ENCODE measurements at places on chromosomes 7 and 10.

GRCh38 chr10:102476466-102477141 lies 25.3 kb upstream of the C10orf95 start:
- no peak for DNase-seq

DNA sequence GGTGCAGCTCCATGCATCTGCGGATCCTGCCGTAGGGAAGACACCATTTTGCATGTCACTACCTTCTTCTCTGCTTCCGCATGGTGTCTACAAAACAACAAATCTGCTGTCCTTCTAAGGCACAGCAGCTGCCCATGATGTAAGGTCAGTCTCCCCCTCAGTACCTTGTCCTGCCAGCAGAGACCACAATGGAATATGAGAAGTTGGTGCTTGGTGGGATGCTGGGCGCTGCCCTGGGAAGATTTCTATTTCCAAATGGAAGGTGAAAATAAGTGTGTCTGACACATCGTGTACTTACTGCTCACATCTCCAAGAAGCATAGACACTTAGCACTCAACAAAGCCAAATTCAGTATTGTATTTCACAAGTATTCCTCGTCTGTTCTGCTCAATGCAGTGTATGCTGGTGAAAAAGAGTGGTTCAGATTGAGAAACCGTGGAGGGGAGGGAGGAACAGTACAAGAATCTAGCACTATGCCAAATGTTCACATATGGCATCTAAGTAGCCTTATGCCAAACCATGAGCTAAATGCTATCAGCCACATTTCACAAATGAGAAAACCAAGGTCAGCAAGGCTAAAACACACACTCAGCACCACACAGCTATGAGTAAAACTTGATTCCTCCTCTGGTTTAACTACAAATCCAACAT lies 95.0 kb downstream of the GRB10 start:
- no peak for DNase-seq

DNA sequence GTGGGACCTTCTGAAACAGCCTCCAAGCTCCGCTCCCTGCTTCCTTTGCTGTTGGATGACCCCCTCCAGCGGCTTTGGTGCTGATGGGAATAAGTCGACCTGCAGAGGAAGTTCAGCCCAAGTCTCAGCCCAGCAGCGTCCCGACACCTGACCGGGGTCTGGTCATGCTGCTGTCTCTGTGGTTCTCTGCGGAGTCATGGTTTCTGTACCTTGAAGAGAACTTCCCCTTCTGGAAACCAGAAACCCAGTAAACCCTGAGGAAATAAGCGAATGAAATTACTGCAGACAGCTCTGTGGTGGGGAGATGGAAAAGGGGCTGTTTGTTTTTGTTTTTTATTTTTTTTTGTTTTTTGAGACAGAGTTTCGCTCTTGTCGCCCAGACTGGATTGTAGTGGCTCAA lies 18.3 kb upstream of the ZNF12 start:
- DNase-seq = no peak

DNA sequence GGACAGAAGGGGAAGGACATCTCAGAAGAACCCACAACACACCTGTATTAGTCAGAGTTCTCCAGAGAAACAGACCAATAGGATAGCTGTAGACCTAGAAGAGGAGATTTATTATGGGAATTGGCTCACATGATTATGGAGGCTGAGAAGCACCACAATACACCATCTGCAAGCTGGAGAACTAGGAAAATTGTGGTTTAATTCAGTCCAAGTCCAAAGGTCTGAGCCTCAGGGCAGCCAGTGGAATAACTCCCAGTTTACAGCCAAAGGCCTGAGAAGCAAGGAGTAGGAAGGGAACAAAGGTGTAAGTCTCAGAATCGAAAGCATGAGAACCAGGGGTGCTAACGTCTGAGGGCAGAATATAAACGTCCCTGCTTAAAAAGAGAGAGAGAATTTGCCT lies 99.6 kb upstream of the AUTS2 start:
- DNase-seq = no peak

- no peak for DNase-seq
Observed at GRCh38 chr7:47775238-47775637, 173.0 kb downstream of the PKD1L1 start.

- no peak for DNase-seq
Observed at GRCh38 chr10:133185421-133185820, 25.4 kb downstream of the KNDC1 start.

GRCh38 chr7:38704751-38705150 lies 73.6 kb upstream of the AMPH start:
- no peak for DNase-seq

GRCh38 chr10:77267703-77268675 lies 369.6 kb downstream of the KCNMA1 start:
- no peak for DNase-seq

DNA sequence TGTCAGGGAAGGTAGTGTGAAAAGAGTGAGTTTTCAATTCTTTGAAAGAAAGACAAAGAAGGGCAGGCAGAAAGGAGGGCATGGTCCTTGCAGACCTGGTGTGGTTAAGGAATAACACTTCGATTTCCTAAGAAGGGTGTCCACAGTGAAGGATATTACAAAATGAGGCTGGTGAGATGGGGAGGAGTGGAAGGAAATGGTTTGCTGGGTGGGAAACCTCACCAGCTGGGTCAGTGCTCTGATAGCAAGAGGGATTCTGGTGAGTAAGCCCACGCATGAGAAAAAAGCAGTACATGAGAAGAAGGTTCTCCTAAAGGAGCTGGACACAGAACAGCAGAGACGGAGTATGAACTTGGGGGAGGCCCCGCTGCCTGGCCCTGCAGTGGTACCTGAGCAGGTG lies 230.6 kb upstream of the PLXNA4 start:
- DNase-seq = no peak

DNA sequence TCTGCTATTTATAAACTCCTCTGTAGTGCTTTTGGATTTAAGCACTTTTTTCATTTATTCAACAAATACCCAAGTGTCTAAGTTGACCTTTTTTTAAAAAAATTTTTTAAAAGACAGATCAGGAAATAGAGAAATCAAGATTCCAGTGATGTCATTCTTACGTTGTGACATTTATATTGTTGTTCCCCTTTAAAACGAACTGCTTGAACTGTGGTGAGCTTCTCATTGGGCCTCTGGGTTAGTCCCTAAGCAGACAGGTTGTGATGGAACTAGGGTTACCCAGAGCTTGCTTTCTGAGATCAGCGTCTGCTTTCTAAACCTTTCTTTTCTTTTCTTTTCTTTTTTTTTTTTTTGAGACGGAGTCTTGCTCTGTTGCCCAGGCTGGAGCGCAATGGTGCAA lies 22.4 kb downstream of the GATA3 start:
- DNase-seq = no peak

GRCh38 chr10:55966101-55966500 lies 395.0 kb downstream of the ZWINT start:
- no peak for DNase-seq

- DNase-seq = no peak
Observed at GRCh38 chr10:70966646-70967553, 78.5 kb upstream of the PCBD1 start.

DNA sequence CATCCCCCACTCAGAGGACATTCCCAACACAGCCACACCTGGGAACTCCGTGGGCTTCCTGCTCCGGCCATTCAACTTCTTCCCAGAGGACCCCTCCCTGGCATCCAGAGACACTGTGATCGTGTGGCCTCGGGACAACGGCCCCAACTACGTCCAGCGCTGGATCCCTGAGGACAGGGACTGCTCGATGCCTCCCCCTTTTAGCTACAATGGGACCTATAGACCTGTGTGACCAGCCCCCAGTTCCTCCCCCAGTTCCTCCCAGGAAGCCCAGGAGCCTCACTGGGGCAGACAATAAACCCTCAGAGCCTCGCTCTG lies 8.6 kb downstream of the AOC1 start:
- no peak for DNase-seq

- DNase-seq = no peak
Observed at GRCh38 chr10:124420254-124420653, 1.5 kb upstream of the OAT start.

DNA sequence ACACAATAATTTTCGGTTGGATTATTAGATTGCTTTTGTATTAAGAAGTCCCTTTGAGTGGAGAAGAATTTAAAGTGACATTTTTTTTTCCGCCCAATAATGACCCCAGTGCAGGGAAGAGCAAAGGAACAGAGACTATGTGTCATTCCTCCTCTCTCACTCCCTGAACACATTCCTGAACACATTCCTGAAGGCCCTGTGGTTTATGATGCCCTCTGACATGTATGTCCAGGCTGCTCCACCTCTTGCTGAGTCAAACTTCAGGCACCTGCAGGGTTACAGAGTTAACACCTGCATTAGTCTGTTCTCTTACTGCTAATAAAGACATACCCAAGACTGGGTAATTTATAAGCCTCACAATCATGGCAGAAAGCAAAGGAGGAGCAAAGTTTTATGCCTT lies 704.0 kb upstream of the LRRN3 start:
- DNase-seq = no peak

DNA sequence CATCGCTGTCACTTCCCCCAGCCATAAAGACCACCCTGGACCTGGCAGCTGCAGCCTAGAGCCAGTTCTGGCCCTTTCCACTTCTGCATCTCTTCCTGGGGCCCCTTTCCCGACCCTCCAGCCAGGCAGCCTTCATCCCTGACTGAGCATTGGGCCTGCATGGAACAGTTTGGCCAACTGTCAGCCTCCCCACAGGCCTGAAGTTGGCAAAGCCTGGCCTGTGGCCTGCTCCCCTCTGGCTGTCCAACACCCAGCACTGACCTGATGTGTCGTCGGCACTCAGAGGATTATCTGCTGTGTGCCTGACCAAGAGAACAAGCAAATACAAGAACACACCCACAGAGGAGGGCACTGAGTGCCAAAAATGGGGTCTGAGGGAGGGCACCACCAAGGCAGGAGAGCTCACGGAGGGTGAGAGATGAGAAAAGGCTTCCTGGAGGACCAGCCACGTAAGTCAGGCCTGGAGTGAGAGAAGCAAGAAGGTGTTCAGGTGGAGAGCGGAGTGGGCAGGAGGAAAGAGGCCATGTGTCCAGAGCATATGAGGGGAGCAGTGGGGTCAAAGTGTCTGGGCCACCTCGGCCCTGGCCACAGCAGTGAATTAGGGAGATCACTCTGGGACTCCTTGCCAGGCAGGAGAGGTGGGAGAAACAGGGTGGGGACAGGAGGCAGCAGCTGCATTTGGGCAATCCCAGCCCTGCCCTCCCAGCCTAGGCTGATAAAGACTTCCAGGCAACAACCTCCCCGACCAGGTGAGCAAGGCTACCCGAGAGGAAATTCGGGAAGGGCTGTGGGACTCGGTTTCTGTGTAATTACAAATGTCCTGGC lies 4.5 kb downstream of the GPRIN2 start:
- DNase-seq = peak; percentile 1

- DNase-seq = no peak
Observed at GRCh38 chr7:131648491-131648890, 92.1 kb upstream of the PODXL start.

DNA sequence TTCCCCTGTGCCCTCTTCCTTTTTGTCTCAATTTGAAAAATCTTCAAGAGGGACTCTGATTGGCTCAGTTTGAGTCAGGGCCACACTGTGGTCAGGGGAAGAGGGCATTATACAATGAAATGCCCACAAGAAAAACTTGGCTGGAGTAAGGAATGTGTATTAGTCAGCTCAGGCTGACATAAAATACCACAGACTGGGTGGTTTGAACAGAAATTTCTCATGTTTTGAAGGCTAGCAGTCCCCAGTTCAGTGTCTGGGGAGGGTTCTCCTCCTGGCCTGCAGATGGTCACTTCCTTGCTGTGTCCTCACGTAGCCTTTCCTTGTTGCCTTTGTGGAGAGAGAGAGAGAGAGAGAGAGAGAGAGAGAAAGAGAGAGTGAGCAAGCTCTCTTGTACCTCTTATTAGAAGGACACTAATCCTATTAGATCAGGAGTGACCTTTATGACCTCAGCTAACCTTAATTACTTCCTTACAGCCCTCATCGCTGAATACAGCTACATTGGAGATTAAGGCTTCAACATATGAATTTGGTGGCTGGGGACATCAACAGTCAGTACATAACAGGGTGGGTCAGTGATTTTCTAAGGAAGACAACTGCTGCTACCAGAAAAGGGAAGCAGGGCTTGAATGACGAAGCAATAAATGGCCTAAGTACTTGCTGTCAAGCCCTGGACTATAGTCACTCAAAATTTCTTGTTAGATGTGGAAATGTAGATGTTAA lies 25.8 kb upstream of the FAM13C start:
- no peak for DNase-seq

GRCh38 chr7:1387261-1387660 lies 72.0 kb downstream of the MICALL2 start:
- no peak for DNase-seq
